ENCODE measurements at places on chromosomes 12 and 14. TPM values are rescaled to one million over a fixed set of nuclear protein-coding genes. Genes with fewer than 3 reads are reported as not detected.

The UNC79 gene
- 0.05 TPM for total RNA-seq

The APPL2 gene
- total RNA-seq: 16.1 TPM

The LGR5 gene
- 5.1 TPM for total RNA-seq

The GALNT9 gene
- total RNA-seq: 0.08 TPM

- no peak for DNase-seq
These were observed 137.5 kb upstream of the HIF1A start for GRCh38 chr14:61557854-61558253.

DNA sequence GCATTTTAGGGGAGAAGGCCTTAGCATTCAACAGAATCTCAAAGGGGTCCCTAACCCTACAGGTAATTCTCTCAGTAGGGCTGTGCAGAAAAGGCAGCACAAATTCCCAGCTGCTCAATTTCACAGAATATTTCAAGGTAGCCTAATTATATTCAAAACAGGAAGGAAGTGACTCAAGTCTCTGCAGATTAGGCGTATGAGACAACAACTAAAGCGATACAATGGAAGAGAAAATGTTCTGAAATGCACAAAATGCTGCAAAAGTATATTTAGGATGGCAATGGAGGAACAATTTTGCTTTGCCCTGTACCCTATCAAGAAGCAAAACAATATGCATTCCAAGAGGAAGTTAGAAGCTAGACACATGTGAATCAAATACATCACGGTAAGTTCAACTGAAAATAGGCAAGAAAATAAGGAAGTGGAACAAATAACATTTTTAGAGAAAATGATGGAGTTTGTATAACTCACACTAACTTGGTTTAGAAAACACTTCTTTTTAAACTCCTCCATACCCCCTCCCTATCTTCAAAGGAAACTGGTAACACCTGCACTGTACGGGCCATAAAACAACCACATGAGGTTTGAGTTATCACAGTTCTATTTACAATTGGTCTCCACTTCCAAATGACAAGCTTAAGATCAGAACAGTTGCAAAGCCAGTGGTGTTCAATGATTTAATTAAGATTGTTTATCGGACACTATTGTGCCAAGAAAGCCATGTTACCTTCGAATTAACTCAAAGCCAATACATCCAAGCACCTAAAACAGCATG, 1.6 kb downstream of the GIT2 start:
- no peak for DNase-seq

DNA sequence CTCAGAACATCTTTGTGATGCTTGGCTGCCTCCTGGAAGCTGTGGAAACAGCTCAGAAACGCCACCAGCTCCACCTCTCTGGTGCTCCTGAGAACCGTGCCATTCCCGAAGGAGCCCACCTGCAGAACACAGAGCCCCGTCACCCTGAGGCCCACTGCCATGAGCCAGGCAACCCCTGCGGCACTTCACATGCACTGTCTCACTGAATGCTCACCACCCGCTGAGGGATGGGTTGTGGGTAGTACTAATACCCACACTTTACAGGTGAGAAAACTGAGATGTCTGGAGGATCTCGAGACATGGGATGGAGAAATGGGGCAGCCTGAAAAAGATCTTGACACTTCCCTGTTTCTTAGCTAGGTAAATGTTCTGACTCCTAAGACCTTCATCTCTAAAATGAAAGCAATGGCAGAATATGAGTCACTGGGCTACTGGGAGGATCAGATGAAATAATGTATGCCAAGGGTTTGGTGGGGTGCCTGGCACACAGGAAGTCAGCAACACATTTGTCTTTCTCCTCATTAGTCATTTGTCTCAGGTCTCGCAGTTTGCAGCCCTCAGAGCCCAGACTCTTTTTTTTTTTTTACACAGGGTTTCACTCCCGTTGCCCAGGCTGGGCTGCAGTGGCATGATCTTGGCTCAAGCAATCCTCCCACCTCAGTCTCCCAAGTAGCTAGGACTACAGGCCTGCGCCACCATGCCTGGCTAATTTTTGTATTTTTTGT, 5.3 kb downstream of the OASL start:
- DNase-seq: no peak

DNA sequence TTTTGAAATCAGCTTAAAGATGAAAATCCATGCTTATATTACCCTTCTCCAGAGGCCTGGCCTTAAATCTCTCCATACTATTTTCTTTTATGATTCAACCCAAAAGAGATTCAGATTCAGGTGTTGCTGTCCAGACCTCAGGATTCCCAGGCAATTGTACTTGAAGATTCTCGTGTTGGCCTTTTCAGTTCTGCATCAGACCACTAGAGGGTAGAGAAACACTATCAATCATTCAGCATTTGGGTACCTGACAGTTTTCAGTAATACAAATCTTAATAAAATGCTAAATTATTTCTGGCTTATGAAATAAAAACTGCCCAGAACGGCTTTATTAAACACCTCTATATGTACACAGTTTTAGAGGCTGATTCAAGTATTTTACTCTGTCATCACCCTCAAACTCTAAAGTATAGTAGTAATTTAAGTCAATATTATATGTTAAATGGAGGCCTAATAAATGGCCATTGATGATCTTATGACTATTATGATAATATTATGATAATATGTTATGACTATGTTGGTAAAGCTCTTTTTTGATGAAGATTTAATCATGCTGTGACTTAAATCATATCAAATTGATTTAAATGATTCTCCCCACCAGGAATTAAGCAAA, 301.1 kb downstream of the DUSP6 start:
- DNase-seq: peak; percentile 37

DNA sequence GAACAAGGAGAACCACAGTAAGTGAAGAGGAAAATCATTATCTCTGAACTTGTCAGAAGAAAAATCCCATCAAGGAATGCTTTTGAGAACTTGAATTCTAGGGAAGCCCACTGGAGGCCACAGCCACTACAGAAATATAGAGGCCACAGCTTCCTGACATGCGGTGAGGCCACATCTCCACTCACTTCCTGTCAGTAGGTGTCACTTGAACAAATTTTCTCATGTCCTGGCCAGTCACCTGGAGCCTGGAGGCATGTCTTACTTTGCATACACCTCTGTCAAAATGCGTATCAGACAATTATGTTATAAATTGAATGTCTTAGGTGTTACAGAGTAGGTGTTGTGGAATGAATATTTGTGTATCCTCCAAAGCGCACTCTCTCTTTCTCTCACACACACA, 370.3 kb downstream of the DAD1 start:
- no peak for DNase-seq

GRCh38 chr14:24892497-24893051, 157.4 kb downstream of the STXBP6 start:
- no peak for DNase-seq

- no peak for DNase-seq
These were observed 5.5 kb downstream of the CARMIL3 start for GRCh38 chr14:24057271-24057670.

- DNase-seq: no peak
These were observed 681.1 kb downstream of the C12orf50 start for GRCh38 chr12:87348071-87348470.

GRCh38 chr14:65079768-65080167, 22.5 kb downstream of the MAX start:
- no peak for DNase-seq

The ZDHHC22 gene
- 13.4 TPM for total RNA-seq

The KLRC1 gene
- total RNA-seq: not detected

The ZC2HC1C gene
- total RNA-seq: not detected

The OR6C76 gene
- total RNA-seq: not detected

GRCh38 chr12:76113800-76114757, 29.6 kb upstream of the NAP1L1 start:
- DNase-seq: peak; percentile 19

GRCh38 chr14:78902010-78902623, 731.9 kb downstream of the NRXN3 start:
- peak; percentile 18 for DNase-seq

DNA sequence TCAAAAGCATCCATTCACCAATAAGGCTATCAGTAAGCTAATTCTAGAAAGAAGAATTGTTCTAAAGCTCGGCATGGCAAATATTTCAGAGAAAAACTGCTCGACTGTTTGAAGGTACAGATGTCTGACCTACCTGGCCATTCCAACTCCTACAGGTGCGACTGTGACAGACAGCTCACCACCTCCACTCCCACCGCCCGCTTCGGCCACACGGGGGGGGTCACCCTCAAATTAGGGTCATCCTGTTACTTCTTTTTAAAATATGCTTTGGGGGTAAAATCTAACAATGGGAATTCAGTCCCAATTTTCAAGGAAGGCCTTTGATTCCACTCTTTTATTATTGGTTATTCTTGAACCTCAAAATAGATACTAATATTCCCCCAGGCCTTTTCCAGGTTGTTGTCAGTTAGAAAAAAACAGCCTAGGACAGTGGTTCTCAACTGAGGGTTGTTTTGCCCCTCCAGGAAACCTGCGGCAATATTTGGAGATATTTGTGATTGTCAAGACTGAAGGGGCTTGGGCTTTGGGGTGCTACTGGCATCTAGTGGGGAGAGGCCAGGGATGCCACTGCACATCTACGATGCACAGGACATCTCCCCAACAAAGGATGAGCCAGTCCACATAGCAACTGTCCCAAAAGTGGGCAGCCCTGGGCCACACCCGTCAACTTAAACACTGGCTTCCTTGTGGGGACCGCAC, 81.2 kb downstream of the BCL11B start:
- peak; percentile 35 for DNase-seq

GRCh38 chr14:23186913-23187654, 3.6 kb upstream of the SLC7A8 start:
- peak; percentile 31 for DNase-seq
